ENCODE measurements at places on chromosomes 16 and 17.

GRCh38 chr17:40458851-40459482, 15.7 kb downstream of the IGFBP4 start:
- no peak for DNase-seq

- DNase-seq = no peak
Observed at GRCh38 chr16:52257534-52257933, 289.4 kb downstream of the TOX3 start.

- DNase-seq = no peak
Observed at GRCh38 chr17:38449364-38449763, 21.1 kb downstream of the ARHGAP23 start.

- DNase-seq = no peak
Observed at GRCh38 chr17:35377706-35378105, 4.3 kb upstream of the SLFN11 start.

GRCh38 chr17:77435272-77436057, 294.7 kb downstream of the SEC14L1 start:
- peak; percentile 56 for DNase-seq

GRCh38 chr17:66691644-66692420, 143.1 kb upstream of the CACNG5 start:
- no peak for DNase-seq

- DNase-seq = no peak
Observed at GRCh38 chr16:68696514-68696913, 40.6 kb upstream of the CDH1 start.

GRCh38 chr16:90031931-90032673, 12.8 kb upstream of the DBNDD1 start:
- no peak for DNase-seq

GRCh38 chr16:86906623-86907022, 328.3 kb downstream of the FOXL1 start:
- DNase-seq = no peak

- no peak for DNase-seq
Observed at GRCh38 chr16:1917665-1918350, 407 bp downstream of the HS3ST6 start.

DNA sequence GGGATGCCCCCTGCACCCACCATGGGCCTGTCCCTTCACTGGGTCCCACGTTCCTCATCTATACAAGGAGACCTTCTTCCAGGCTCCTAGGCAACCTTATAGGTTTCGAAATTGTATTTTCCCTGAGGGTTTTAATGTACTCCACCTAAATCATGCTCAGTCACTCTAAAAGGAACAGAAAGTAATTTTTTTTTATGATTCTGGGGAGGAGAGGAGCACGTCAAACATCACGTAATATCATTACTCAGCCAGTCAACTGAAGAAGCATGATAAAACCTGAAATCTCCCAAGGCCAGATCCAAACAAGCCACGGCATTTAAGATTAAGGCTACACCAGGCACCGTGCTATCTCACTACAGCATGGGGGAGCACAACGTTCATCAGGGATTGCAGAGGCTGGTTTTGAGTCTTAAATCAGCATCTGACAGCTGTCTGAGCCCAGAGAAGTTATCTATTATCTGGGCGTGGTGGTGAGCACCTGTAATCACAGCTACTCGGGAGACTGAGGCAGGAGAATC, 3.9 kb upstream of the TMEM114 start:
- no peak for DNase-seq

DNA sequence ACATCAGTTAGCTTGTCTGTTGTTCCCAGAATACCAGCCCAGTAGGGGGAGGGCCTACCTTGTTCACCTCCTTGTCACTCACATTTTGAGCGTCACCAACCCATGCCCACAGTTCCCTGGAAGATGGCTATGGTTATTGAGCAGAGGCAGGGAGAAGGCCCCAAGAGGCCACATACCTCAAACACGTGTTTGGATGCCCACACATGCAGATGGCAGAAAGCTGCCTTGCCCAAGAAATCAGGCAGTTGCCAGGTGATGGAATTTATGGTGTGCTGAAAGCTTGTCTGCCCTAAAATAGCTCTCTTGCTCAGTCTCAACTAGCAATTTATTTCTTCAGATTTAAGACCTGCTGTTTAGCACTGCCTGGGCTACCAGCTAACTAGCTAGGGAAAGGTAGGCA, 16.5 kb upstream of the CMTM4 start:
- no peak for DNase-seq

DNA sequence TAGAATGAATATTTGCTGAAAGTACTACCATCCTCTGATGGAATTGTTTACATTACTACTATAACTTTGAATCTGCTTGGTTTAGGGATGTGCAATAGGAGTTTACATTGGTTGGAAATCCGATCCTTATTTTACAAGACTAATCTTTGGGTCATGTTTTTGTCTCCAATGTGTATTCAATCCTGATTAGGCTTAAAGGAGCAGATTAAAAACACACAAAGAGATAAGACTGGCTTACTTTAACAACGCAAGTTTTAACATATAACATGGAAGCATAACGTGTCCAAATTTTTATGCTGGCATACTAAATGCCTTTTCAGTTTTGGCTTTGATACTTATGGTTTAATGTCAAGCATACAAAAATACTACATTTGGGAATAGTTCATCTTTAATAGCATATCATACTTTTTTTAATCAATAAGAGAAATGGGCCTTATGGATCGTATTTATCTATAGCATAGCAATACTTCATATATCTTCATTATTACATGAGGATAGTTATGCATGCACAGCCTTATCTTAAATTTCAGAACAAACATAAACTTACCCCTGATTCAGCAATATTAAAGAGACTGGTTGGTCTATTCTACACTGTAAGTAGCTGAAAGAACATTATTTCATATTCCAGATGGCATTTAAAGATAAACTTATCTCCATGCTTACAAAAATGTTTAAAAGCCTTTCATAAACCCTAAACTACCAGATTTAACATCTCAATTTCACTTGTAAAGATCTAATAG, 69.9 kb upstream of the NACA2 start:
- DNase-seq = no peak

DNA sequence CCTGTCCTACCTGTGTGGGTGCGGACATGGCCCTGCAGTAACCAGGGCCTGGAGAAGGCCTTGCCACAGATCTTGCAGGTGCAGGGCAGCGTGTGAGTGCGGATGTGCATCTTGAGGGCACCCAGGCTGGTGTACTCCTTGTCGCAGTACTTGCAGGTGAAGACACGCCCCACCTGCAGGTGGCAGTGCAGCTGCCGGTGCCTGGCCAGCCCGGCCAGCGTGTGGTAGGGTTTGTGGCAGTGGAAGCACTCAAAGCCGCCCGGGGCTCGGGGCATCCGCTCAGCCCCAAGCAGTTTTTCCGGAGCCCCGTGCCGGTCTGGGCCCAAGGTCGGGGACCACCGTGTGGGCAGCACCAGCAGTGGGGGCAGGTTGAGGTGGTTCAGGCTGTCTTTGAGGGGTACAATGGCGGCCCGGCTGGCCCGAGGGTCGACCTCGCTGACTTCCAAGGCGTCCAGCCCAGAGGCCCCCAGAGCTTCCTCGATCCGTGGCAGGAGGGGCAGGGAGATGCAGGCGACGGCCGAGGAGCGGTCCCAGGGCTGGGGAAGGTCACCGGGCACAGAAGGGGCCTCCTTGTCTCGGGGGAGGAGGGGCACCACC, 5.1 kb downstream of the SNAI3 start:
- no peak for DNase-seq

- DNase-seq = no peak
Observed at GRCh38 chr17:37064956-37065355, 116.2 kb downstream of the AATF start.

DNA sequence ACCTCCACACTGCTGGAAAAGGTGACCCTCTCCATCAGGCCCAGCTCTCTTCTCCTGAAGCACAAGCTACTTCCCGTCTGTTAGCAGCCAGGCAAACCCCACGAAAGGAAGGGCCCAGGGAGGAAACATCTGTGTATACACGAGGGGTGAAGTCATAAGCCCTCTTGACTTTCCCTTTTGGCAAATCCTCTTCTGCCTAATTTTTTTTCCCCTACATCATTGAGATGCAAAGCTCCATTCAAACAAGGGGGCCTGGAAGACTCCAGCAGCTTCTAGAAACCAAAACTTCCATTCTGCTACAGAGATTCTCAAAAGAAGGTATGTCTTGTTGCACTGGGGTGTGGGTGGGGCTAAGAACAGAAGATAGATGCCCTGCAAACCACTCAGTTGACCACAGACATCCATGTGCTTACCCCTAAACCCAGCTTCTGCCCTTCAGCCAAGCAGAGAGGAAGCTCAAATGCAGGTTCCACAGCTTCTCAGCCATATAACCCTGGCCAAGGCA, 145.6 kb upstream of the RCVRN start:
- DNase-seq = no peak

DNA sequence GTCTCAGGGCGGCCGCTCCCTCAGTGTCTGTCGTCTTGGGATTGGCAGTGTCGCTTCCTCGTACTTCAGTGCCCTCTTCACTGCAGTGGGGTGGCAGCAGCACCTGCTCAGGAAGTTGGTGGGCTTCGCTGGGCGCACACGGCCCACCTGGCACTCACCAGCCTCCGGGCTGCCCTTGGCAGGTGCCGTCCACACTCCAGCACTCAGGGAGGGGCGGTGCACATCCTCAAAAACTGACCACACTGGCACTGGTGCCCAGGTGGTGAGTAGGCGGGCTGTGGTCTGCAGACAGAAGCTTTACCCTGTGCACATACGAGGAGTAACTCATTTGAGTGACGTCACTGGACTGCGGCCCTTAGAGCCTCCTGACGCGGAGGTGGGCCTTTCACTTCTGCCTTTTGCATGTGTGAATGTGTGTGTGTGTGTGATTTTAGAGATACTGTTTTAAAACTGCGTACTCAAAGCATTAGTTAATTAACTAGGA, 94.6 kb downstream of the BANP start:
- no peak for DNase-seq

DNA sequence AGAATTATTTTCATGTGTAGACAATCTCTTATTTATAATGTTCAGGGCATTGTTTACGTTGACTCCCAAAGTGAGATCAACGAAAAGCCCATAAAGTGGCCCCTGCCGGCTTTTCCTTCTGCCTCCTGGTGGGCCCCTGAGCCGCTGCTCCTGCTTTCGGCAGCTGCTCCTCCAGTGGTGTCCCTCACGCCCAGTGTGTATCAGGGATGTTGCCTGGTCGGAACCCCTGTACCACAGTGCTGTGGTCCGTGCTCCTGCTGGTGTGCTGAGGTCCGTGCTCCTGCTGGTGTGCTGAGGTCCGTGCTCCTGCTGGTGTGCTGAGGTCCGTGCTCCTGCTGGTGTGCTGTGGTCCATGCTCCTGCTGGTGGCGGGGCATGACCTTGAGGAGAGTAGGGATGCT, 107.6 kb downstream of the BANP start:
- no peak for DNase-seq

DNA sequence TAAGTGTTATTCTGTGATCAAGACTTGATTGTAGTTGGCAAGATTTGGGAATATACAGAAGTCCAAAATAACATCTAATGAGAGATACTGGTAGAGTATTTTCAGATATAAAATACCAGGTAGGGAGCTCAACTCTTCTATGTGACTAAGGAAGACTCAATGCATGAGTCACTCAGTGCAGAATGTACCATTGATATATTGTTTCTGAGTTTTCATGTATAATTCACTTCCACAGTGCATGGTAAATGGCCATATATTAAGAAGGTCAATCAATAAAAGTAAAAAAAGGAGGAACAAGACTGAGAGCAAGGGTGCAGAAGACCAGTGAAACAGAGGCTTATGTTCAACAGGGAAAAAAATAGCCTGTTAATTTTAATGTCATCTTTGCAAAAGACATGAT, 1387.9 kb downstream of the CDH8 start:
- no peak for DNase-seq

DNA sequence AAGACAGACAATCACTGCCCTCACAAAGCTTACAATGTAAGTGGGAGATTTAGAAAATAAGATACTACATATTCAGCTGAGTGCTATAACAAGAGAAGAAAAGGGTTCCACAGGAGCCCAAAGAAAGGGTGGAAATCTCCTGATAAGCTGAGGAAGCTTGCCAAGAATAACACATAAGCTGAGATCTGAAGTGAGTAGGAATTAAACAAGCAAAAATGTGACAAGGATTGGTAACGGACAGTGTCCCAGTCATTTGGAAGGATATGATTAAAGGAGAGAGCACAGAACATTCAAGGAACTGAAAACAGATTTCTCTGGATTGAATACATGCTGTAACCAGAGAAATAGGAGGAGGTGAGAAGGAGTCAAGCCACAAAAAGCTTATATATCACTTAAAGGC, 13.0 kb downstream of the CDYL2 start:
- DNase-seq = no peak

DNA sequence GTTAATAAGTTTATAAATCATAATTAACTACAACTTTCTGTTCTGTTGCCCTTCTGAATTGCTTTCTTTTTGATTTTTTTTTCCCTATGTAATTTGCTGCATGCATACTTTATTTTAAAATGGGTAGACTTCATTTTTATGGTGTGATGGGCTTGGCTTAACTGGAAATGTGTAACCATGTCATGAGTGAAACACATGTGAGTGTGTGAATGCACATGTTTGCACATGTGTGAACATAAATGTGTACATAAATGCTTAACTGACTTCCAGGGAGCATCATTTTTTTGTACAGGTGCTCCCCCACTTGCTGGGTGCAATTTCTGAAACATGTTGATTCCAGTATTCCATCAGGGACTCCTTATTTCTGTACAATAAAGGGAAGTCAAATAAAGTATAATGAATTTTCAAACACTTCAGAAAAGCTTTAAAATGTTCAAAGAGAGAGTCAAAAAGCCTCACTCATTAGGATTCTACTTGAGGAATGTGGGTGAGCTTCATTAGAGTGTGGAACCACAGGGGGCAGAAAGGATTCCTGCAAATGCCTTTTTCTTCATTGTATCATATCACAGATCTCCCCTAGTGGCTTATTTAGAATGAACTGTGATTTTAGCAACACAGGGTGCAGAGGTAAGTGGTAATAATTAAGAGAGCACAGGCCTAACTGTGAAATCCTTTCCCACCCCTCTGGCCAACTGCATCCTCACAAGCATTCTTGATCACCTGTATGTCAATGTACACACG, 31.7 kb upstream of the CDH11 start:
- no peak for DNase-seq

- DNase-seq = no peak
Observed at GRCh38 chr17:52710363-52710901, 551.9 kb upstream of the CA10 start.

DNA sequence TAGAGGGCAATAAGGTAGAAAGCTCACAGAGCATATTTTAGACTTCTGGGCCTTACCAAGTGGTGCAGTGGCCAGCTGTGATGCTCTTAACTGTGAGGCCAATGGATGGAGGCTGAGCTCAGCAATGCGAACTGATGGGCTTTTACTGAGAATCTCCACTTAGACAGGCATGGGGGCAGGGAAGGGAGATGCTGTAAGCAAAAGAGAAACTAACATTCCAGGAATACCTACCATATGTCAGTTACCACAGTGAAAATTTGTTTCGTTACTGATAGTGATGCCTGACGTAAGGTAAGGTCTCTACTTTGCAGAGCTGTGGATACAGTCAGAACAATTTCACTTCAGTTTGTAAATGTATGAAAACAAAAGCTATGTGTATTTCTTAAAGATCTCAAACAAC, 250.6 kb upstream of the ZFHX3 start:
- no peak for DNase-seq

DNA sequence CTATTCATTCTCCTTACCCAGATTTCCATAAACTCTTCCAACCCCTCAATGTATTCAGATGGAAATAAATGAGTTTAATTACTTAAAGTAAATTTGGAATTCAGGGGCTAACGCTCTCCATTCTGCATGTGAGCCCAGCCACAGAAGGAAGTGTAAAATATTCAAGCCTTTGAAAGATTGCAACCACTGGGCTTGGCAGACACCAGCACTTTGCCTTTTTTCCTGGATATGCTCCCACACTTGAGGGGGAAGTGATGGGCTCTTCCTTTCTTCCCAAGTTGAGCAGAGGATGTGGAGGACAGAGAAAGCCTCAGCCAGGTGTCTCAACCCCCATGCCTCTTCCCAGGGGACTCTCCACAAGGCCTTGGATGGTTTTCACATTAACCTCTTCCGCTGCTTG, 825.1 kb upstream of the EEF2KMT start:
- DNase-seq = no peak
